IMR-90 (cell line): ENCODE measurements at places on chromosomes 1 and 21. TPM values are rescaled to one million over a fixed set of nuclear protein-coding genes. Genes with fewer than 3 reads are reported as not detected.

DNA sequence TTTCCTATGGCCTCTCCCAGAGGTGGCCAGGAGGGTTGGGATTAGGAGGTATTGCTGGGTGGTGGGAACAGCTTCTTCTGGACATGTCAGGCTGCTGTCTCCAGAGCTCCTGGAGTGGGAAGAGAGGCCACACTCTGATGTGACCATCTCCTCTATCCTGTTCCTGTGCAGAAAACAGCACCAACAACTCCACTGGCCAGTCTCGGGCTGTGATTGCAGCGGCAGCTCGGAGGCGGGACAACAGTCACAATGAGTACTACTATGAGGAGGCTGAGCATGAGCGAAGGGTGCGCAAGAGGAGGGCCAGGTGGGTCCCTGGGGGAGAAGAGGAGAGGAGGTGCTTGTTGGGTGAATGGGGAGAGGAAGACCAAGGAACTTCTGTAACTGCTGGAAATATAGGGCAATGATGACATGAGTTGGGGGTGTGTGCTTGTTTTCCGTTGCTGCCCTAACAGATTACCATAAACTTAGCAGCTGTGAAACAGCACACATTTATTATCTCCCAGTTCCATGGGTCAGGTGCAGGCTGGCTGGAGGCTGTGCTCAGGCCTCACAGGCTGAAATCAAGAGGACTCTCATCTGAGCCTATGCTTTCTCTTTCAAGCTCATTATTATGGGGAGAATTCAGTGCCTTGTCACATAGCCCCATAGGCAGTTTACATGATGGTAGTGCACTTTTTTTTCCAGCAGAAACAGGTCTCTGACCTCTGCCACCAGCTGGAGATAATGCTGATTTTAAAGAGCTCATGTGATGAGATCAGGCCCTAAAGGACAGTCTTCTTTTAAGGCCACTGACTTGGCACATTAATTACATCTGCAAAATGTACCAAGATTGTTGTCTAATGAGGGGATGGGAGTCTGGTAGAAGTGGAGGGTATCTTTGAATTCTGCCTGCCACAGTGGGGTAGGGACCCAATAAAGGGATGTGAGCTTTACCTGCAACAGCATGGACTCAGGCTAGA is 20.8 kb downstream of the VANGL2 start:
- no peak for DNase-seq
- peaks cover 8% of the 10 kb centered on the region; the same call in 1 of the 2 replicates for H3K36me3 ChIP-seq
- no peaks in the 10 kb centered on the region for H3K4me1 ChIP-seq
- no peak overlapping the region for H3K4me3 ChIP-seq
- no peaks in the 10 kb centered on the region for H3K27me3 ChIP-seq

- 0 out of 2 replicates have a peak, but pooled peaks cover 1% of the 10 kb centered on the region for H3K36me3 ChIP-seq
- no peaks in the 10 kb centered on the region for H3K27me3 ChIP-seq
- H3K27ac ChIP-seq = no peak overlapping the region
- DNase-seq = no peak
- H3K4me1 ChIP-seq = peaks cover 2% of the 10 kb centered on the region; the same call in 1 of the 2 replicates
These were observed 110.9 kb upstream of the IFFO2 start for GRCh38 chr1:19067182-19067911.

GRCh38 chr1:30320581-30320890 is 402.8 kb downstream of the MATN1 start:
- H3K27ac ChIP-seq = no peak overlapping the region
- DNase-seq = no peak
- H3K4me3 ChIP-seq = no peak overlapping the region
- no peaks in the 10 kb centered on the region for H3K4me1 ChIP-seq
- no peaks in the 10 kb centered on the region for H3K27me3 ChIP-seq
- H3K36me3 ChIP-seq = no peaks in the 10 kb centered on the region

The VCAM1 gene
- total RNA-seq = 19.7 and 21.1 TPM in 2 replicates
